ENCODE measurements at places on chromosomes 5 and 9.

DNA sequence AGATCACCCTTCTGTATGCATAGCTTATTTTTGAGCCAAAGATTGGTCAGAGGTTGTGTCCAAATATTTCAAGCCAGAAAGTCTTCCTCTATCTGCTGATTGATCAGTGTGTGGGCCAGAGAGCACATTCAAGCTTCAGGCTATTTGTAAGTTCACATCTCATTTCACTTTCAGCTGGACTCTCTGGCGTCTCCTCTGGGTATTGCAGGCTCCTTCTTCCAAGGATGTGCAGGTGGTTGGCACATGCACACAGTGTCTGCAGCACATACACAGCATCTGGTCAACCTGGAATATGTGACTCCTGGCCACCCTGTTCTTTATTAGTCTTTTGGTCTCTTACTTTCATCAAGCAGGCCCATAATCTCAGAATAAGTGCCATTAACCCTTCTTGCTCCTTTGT is 516.1 kb downstream of the ANXA1 start:
- DNase-seq, result no peak

DNA sequence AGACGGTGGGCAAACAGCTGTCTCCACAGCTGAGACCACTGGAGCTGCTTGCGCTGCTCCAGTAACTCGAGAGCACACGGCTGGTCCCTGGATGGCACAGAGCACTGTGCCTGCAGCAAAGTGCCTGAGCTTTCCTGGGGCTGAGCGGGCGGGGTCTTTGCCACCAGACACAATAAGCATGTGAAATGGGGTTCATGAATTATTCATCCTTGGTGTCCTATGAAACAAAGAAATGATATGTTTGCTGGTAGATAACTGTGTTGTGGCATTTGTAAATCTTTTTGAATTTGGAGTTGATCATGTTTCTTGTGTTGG is 151.7 kb upstream of the MPDZ start:
- DNase-seq, result no peak

- DNase-seq, result no peak
Observed at GRCh38 chr5:158600679-158601078, 499.0 kb downstream of the EBF1 start.

- DNase-seq, result no peak
Observed at GRCh38 chr9:9002826-9003583, 1203.4 kb upstream of the DMAC1 start.

DNA sequence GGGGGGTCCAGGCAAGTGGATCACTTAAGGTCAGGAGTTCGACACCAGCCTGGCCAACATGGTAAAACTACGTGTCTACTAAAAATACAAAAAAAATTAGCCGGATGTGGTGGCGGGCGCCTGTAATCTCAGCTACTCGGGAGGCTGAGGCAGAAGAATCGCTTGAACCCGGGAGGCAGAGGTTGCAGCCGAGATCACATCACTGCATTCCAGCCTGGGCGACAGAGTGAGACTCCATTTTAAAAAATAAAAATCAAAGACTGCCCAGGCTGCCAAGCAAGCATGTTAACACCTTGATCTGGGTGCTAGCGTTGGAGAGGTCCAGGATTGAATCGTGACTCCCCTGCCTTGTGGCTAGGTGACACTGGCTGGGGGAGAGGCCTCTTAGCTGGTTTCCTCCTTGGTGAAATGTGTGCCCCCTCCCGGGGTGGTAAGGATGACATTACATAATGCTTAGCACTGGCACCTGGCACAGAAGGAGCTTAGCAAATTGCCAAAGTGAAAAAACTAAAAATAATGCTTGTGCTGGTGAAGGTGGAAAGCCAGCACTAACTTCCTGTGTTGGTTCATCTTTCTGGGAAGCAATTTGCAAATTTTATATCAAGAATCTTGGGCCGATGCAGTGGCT is 2.2 kb upstream of the CIZ1 start:
- no peak for DNase-seq

DNA sequence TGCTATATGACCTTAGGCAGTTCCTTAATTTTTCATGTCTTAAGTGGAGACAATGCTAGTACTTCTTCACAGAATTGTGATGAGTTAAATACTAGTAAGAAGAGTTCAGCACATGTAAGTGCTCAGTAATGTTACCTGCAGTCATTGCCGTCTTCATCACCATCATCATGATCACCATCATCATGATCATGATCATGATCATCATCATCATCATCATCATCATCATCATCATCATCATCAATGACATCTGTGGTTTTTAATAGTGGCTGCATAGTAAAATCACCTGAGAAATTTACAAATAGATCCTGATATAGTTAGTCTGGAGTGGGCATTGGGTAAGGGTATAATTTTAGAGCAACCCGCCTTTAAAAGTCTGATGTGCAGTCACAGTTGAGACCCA is 14.7 kb upstream of the PALM2AKAP2 start:
- no peak for DNase-seq
